ENCODE measurements at places on chromosomes 6 and 20.

DNA sequence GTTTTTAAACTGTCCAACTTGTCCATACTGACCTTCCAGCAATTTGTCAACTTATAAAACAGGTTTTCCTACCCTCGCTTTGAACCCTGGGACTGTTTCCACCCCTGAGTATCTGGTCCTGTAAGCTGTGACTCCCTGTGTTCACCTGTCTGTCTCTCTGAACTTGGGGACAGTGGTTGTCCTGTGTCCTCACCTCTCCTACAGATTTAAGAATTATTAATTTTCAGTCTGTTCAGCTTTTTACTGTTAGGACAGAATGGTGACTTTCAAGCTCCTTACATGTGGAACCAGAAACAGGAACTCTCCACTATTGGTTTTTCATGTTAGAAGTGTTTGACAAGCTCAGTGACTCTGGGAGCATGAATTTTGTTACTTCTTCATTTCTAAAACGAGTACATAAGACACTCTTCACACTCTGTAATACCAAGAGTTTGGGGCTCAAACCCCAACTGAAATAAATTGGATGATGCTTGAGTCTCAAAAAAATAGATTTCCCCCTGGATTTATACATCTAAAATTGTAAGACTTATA is 713.9 kb downstream of the COL12A1 start:
- no peak for DNase-seq

DNA sequence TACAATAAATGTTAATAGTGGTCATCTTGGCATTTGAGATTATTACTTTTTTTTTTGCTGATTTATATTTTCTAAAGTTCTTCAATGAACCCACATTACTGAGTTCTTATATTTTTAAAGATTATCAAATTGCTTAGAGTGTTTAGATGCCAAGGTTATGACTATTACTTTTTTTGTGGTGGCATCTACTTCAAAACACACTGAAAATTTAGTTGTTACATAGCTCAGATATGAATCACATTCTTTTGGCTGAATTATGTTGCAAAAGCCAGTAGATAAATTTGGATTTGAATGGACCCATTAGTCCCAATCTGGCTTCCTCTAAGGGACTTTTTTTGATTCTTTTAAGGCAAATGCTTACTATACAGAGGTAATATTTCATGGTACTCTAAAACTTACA is 8.9 kb downstream of the UTRN start:
- DNase-seq: no peak

GRCh38 chr6:75603106-75603420 is 1.4 kb downstream of the SENP6 start:
- DNase-seq: no peak

DNA sequence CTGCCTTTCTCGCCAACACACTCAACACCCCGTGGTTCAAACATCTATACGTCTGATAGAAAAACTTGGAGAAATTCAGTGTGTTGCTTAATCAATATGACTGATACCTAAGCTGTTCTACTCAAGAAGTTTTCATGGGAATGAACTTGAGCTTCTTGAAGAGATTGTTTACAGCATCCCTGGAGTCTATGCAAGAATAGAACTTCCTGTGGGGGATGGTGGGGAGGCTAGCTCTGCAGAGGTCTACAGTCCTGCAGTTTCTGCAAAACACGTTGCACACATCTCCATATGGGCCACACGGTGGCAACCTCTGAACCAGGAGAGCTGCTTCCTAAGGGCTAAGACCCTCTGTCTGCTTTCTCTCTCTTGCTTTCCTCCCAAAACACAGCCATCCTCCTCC is 32.7 kb upstream of the FANCE start:
- no peak for DNase-seq

- DNase-seq: peak; percentile 3
Measured at GRCh38 chr6:139855671-139856311, 481.3 kb upstream of the CITED2 start.

DNA sequence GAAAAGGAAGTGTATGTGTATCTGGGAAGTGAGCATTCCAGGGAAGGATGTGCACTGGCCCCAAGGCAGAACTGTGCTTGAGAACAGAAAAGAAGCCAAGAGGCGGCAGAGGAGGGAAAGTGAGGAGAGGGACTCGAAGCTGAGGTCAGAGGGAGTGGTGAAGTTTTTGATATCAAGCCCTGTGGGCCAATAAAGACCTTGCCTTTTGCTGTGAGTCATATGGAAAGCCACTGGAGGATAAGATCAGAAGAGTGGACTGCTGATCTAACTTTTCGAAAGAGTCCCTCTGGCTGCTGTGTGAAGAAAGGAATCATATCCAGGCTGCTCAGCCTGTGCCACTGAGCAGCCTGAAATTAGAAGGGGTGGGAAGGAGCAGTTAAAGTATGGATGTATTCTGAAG is 99.4 kb downstream of the EYA4 start:
- DNase-seq: no peak

Data from NCI-H1105 (cell line).